ENCODE measurements at places on chromosomes 5 and 9.

DNA sequence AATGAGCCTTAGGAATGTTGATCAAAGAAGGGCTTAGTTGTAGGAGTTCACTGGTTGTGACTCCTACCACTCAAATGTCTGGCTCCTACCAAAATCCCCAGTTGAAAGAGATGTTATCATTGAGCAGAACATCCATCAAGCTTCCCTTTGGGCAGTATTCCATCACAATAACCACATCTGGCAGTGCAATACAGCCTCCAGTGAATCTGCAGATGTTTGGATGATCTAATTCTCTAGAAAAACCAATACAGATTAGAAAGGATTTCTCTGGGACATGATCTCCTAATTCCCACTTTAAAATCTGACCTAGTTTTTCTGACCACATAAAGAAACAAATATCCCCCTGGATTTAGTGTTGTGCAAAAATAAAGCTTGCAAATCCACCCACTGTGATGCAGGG, 81.6 kb downstream of the TMEM215 start:
- no peak for DNase-seq

GRCh38 chr9:134585746-134586706, 55.6 kb upstream of the COL5A1 start:
- no peak for DNase-seq

- DNase-seq: no peak
These were observed 634.2 kb downstream of the BNC2 start for GRCh38 chr9:16236311-16236710.

DNA sequence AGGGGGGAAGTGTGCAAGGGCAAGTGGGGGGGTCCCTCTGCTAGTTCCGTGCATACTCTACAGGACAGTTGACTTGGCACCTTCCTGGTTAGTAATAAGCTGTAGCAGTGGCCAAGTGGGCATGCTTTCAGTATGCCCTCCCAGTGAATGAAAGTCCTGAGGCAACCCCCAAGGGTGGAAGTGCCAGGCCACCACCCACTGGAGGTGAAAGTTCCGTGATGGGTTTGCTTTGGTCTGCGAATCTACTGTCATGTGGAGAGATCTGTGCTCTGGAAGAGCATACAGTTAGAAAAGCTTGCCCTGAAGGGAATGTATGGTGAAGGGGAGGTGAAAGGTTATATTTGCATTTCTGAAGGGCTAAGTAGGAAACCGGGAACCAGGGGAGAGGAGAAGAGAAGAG, 10.3 kb downstream of the FXN start:
- no peak for DNase-seq

GRCh38 chr9:132164604-132165362, 2.9 kb downstream of the NTNG2 start:
- DNase-seq: no peak

DNA sequence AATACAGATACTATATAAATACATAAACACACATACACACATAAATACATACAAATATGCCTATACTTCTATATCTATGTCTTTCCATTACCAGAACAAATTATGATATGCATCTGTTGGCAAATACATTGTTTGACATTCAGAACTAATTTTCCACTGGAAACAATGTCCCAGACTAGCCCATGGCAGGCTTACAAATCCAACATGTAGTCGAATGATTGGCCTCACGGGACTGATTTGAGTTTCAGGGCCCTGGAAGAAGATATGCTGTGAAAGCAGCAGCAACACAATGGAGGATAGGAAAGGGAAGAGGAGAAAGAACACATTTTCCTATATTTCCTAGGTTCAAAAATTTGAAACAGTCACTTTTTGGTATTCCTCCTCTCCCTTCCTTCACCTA, 881.1 kb upstream of the DMAC1 start:
- no peak for DNase-seq

GRCh38 chr5:94818904-94819303, 200.4 kb downstream of the SLF1 start:
- DNase-seq: no peak

DNA sequence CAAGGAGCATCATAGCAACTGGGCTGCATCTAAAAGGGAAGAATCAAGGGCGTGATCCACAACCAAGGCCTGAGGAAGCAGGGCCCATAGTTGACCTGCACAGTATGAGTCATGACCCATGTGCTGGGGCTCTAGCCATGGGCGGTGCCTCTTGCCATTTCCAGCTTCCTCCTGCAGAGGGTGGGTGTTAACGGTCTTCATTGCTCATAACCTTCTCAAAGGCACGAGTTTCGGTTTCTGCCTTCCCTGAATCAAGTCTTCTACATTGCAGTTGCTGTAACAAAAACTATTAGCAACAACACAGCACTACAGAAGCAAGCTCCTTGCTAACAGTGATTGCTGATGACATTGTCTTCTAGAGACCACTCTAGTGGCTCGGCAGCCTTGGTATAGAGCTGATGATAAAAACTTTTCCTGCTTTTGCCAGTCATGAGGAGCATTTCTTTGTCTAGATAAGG, 66.9 kb downstream of the CTSL start:
- peak; percentile 87 for DNase-seq

GRCh38 chr9:92720807-92721535, 43.7 kb downstream of the BICD2 start:
- no peak for DNase-seq

DNA sequence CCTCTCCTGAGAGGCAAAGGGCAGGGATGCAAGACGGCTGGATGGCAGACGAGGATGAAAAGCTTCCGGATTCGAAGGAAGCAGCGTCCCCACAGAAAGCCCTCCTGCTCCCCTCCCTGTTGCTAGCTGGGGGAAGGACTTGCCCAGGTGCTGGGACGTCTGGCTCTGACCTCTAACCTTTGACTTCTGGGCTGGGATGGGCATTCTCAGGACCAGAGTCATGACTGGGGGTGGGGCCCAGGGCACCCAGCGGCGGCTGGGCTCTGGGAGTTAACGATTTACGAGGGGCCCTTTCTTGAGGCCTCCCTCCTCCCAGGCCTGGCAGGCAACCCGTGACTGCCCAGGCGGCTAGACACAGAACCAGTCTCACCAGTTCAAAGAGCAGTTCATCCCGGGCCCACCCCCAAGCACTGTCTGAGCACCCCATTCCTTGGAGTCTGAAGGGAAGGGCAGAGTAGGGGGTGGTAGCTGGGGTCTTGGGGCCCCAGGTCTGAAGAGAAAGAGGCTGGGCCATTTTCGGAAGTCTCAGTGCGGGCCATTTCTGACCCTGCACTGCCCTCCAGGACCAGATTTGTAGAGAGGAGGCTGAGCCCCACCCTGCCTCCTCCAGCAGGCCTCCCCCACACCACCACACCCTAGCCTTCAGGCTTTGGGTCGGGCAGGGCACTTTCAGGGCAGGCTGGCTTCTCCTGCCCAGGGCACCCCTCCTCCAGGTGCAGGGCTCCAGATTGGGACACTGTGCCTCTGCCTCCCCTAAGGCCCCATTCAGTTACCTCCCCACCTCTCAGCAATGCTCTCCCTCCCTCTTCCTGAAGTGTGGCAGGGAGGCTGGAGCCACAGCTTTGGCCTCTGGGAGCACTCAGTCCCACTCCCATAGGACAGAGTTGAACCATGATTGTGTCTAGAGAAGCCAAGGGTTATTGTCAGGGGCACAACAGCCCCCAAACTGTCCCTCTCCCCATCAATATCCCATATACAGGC, 5.0 kb upstream of the CXXC5 start:
- no peak for DNase-seq

Measured in AML-193 (cell line).